Stimulated activated CD4-positive, alpha-beta T cell treated with anti-CD3 and anti-CD28 coated beads, Interleukin-15, amount 100 ng/mL, for 1 hour (primary cell): ENCODE measurements at places on chromosomes 4 and X.

- no peak for DNase-seq
Measured at GRCh38 chr4:60637976-60638375, 562.1 kb upstream of the ADGRL3 start.

GRCh38 chrX:43657671-43658070 is 1.6 kb downstream of the MAOA start:
- no peak for DNase-seq

GRCh38 chr4:110510277-110510676 is 34.3 kb downstream of the ENPEP start:
- DNase-seq, result no peak

DNA sequence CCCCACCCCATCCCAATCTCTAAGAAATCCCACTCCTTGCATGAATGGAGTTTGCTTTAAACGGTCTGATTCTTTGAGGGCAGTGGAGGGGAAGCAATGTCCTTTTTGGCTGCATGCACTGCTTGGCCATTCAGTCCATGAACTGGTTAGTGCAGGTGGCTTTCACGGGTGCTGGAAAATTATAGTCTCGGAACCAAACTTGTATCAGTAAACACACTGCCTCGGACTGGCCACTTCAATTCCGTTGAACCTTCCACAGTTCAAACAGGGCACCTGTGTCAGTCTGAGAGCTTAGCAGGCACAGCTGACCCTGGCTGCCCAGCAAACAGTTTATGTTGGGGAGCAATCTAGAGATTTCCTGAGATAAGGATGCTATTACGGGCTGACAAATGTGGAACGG is 255.6 kb downstream of the DHX15 start:
- DNase-seq, result no peak

GRCh38 chr4:1075809-1076699 is 37.3 kb downstream of the RNF212 start:
- DNase-seq, result no peak

DNA sequence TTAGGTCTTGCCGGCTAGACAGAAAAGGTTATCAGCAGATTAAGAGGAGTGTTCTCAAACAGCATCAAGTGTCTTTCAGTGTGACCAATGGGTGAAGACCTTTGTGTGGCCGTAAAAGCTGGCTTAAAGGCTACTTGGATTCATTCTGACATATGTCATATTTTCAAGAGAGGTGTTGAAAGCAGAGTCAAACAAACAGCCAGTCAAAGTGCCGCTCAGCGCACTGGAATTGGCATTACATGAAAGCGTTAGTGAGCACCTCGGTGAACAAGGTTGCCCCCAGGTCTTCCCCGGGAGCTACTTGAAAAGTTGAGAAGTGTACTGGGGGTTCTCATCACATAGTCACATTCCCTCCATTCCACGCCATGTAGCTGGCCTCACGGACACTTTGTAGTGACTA is 148.9 kb downstream of the SOX3 start:
- DNase-seq, result no peak
